NB4 (cell line): ENCODE measurements at places on chromosomes 2 and 18.

DNA sequence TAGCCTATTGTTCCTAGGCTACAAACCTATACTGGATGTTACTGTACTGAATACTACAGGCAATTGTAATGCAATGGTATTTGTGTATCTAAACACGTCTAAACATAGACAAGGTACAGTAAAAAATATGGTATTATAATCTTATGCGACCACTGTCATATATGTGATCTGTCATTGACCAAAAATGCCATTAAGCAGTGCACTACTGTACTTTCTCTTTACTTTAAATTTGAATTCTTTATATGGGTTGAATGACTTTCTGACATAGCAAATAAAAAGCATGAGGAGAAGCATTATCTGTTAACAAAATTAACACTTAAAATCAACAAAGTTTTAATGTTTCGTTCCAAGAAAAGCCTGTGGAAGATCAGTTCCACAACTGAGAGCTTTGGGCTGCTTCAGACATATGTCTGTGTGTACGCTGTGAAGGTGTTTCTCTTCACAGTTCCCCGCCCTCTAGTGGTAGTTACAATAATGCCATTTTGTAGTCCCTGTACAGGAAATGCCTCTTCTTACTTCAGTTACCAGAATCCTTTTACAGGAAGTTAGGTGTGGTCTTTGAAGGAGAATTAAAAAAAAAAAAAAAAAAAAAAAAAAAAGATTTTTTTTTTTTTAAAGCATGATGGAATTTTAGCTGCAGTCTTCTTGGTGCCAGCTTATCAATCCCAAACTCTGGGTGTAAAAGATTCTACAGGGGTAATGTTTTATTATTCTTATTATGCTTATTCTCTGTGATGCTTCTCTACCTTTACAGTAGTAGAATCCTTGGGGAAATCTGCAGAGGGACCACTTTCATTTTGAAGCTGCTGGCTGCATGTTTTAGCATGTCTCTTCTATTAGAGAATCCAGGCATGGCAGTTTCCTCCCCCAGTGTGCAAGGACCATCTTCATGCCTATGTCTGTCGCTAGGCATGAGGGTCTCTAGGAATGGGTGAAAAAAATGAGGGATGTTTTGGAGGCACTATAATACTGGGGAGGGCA is 54.5 kb downstream of the SCN2A start:
- DNase-seq, result peak; percentile 79

- no peak for DNase-seq
Observed at GRCh38 chr2:13401312-13401711, 684.6 kb downstream of the TRIB2 start.

- no peak for DNase-seq
Observed at GRCh38 chr2:69972822-69973221, 11.4 kb upstream of the ASPRV1 start.

GRCh38 chr2:67260343-67261277 is 136.5 kb upstream of the ETAA1 start:
- DNase-seq, result no peak

DNA sequence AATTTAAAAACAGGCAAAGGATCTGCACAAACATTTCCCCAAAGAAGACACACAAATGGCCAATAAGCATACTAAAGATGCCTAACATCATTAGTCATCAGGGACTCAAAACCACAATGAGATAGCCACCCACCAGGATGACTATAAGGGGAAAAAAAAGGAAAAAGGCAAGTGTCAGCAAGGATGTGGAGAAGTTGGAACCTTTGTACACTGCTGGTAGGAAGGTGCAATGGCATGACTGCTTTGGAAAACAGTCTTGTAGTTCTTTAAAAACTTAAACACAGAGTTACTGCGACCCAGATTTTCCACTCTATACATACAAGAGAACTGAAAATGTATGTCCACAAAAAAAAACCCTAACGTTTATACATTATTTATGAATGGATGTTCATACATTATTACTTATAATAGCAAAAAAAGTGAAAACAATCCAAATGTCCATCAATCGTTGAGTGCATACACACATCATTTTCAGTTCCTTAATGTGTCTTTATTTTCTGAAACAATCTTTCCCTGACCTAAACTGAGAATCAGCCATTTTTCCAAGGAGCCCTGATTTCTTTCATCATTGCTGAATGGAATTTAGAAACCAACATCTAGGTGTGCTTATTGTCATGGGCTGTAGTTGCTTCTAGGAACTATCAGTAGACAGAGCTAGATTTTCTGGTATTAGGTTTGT is 64.7 kb upstream of the TLK1 start:
- peak; percentile 55 for DNase-seq

DNA sequence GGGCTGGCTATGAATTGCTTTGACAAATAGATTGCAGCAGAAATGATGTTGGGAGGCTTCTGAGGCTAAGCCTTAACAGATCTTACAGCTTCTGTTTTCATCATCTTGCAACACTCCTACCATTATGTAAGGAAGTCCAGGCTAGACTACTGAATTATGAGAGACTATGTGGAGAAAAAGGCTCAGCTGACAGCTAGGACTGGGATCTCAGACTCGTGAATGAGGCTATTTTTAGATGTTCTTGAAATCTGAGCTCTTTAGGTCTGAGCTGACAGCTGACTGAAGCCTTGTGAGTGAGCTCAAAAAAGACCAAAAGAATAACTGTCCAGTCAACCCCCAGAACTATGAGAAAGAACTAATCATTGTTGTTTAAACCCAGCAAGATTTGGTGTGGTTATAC is 70.3 kb downstream of the VWC2L start:
- DNase-seq, result no peak

DNA sequence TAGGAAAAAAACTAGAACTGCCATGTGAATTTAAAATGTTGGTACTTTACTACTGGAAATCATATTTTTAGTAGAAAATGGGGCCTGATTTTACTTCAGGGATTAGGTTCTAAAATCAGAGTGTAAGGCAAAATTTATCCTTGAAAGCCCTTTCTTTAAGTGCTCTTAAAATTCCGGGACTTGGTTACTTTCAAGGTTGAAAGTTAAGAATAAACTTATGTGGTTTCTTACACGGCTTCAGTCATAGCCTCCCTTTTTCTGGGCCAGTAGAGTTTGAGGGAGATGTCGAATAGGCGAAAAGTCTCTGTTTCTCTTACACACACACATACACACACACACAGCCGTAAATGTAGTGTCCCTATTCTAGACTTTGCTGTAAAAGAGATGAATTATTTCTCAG is 13.1 kb downstream of the KCNE4 start:
- DNase-seq, result no peak

DNA sequence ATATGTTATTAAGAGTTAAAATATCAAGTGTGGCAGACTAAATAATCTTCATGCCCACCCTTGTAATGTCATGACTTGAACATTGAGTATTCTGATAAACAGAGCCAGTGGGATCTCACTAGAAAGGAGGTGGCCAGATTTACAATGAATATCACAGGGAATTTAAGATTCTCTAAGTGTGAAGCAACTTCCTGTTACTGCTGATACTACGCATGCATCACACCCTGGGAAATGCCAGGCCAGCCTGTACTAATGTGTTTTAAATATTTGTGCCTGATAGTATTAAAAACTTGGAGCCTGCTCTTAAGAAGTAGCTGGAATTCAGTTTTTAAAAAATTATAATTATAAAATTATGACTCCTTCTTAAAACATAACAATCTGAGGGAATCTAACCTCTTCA is 148.3 kb downstream of the LAMA3 start:
- peak; percentile 24 for DNase-seq
